ENCODE measurements at places on chromosomes 13 and 19.
A peak's percentile ranks its signal among the peaks of the same experiment; 100 is the strongest.

GRCh38 chr19:14368011-14368513, 13.2 kb upstream of the ADGRE5 start:
- no peak overlapping the region for H3K27ac ChIP-seq
- H3K4me1 ChIP-seq = peaks cover 47% of the 10 kb centered on the region
- peak; percentile 71 for DNase-seq
- no peaks in the 10 kb centered on the region for H3K36me3 ChIP-seq

- no peaks in the 10 kb centered on the region for H3K4me1 ChIP-seq
- DNase-seq = no peak
- H3K27me3 ChIP-seq = peaks cover 3% of the 10 kb centered on the region
These were observed 31.2 kb downstream of the CACNA1A start for GRCh38 chr19:13475044-13475443.

GRCh38 chr19:13505164-13505695, 1.0 kb downstream of the CACNA1A start:
- peaks cover 92% of the 10 kb centered on the region for H3K27me3 ChIP-seq
- H3K4me3 ChIP-seq = no peak overlapping the region
- H3K27ac ChIP-seq = no peak overlapping the region
- DNase-seq = no peak
- H3K4me1 ChIP-seq = no peaks in the 10 kb centered on the region
- no peaks in the 10 kb centered on the region for H3K36me3 ChIP-seq

DNA sequence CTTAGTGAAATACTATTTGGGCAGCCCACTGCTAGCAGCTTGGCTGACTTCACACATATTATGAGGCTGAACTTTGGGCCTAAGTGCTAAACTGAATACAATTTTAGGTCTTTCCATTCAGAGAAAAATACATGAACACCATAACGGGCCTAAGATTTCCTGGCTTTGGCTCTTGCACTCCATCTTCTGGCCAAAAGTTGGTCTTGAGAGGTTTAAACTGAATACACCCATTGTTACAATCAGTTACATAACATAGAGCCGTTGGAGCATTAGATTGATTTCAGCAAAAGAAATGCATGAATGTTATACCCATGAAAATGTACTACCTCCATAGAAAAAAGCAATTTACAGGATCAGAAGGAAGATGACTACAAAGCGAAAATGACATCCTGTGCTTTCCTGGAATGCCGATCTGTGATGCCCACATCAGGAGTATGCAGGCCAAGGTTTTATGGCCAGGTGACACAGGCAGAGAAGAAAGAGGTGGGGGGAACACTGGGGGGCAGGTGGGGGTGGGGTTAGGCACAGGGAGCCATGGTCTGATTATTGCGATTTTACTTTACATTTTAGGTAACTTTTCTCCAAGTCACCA, 11.1 kb upstream of the SHISA2 start:
- H3K27ac ChIP-seq = no peak overlapping the region
- peak; percentile 61 for DNase-seq
- H3K27me3 ChIP-seq = peaks cover 1% of the 10 kb centered on the region
- H3K36me3 ChIP-seq = no peaks in the 10 kb centered on the region

GRCh38 chr19:10230173-10230860, 814 bp downstream of the S1PR2 start:
- H3K4me3 ChIP-seq = peak overlapping the region; percentile 77
- no peaks in the 10 kb centered on the region for H3K27me3 ChIP-seq
- DNase-seq = peak; percentile 55
- peak overlapping the region; percentile 34 for H3K27ac ChIP-seq
- no peaks in the 10 kb centered on the region for H3K36me3 ChIP-seq

- no peaks in the 10 kb centered on the region for H3K27me3 ChIP-seq
- DNase-seq = no peak
- no peak overlapping the region for H3K27ac ChIP-seq
- H3K4me1 ChIP-seq = peaks cover 11% of the 10 kb centered on the region
- H3K4me3 ChIP-seq = no peak overlapping the region
- H3K36me3 ChIP-seq = no peaks in the 10 kb centered on the region
These were observed 856.7 kb upstream of the SLITRK1 start for GRCh38 chr13:84739021-84739420.

- no peak overlapping the region for H3K27ac ChIP-seq
- H3K4me1 ChIP-seq = no peaks in the 10 kb centered on the region
- no peaks in the 10 kb centered on the region for H3K27me3 ChIP-seq
- DNase-seq = no peak
- H3K4me3 ChIP-seq = no peak overlapping the region
- H3K36me3 ChIP-seq = no peaks in the 10 kb centered on the region
These were observed 1779.2 kb upstream of the MIR17HG start for GRCh38 chr13:89568276-89568675.

- H3K27me3 ChIP-seq = no peaks in the 10 kb centered on the region
- H3K36me3 ChIP-seq = no peaks in the 10 kb centered on the region
- H3K4me3 ChIP-seq = no peak overlapping the region
- H3K4me1 ChIP-seq = no peaks in the 10 kb centered on the region
- no peak overlapping the region for H3K27ac ChIP-seq
These were observed 246.4 kb downstream of the GPC5 start for GRCh38 chr13:91644806-91645205.

DNA sequence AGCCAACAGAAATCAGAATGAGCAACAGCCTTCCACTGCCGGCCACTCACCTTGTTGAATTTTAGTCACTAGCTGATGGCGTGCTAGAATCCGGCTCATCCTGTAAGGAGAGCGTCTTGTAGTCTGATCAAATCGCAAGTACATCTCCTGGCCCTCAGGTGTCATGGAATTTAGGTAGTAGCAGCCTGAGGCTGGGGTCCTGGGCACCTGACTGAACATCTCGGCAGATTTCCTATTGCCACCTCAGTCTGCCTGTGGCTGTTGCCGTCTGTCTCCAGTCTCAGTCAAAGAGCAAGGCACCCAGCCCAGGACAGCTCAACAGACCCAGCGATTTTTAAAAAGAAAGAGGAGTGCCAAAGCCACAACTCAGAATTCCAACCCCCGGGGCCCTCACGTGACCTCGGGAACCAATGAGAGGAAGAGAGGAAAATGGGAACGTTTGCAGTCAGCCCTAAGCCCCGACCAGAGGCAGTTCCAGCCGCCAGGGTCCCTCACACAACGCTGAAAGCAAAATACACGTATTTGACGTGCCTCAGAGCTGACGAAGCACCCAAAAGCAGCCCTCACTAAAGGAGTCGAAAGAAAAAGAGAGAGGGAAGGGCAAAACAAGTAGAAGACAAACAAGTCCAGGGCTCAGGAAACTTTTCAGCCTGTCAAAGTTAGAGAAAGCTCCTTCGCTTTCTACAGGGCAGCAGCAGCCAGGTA, at the start of gene STARD13:
Gene STARD13, minus strand, starts transcription at position 336 of the 705 bp plus-strand sequence. Its CDS starts 117 bp downstream, at position 219.
- H3K4me3 ChIP-seq = peak within 1 kb of the TSS; percentile 89
- peaks cover 21% of the 10 kb centered on the region for H3K4me1 ChIP-seq
- peak within 1 kb of the TSS; percentile 52 for H3K27ac ChIP-seq
- H3K36me3 ChIP-seq = no peaks in the 10 kb centered on the region

DNA sequence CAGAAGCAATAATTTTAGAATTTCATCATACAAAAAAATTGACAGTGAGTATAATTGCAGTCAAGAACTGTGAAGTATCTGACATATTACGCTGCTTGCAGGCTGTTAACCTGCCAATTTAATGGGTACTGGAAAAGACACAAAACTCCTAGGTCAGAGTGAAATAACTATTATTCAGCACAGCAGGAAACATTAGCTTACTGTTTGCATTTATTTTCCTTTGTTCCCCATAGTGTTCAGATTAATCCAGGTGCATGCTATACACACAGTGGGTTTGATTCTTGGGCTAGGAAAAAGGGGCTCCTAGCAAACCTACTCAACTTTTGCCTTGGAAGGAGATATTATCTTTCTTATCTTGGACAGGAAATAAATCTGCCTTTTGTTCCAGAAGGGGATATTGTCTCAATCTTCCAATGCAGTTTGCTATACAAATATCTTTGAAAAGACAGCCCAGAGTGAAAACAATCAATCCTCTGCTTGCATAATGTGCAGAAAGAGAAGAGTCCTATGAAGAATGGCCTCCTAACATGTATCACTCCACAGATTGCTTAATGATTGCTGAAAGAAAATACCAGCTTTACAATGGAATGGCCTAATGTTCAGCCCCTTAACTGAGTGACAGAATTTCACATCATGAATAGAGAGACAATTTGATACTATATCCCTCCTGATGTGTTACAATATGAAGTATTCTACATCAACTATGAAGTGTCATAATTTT, 443.4 kb downstream of the TBC1D4 start:
- no peak for DNase-seq
- no peaks in the 10 kb centered on the region for H3K27me3 ChIP-seq
- no peak overlapping the region for H3K27ac ChIP-seq
- no peak overlapping the region for H3K4me3 ChIP-seq
- no peaks in the 10 kb centered on the region for H3K4me1 ChIP-seq

GRCh38 chr13:48600374-48601364, 53.1 kb upstream of the CYSLTR2 start:
- peaks cover 22% of the 10 kb centered on the region for H3K4me1 ChIP-seq
- no peaks in the 10 kb centered on the region for H3K36me3 ChIP-seq
- H3K27me3 ChIP-seq = no peaks in the 10 kb centered on the region
- DNase-seq = no peak
